ENCODE measurements at places on chromosomes 7 and 10.

DNA sequence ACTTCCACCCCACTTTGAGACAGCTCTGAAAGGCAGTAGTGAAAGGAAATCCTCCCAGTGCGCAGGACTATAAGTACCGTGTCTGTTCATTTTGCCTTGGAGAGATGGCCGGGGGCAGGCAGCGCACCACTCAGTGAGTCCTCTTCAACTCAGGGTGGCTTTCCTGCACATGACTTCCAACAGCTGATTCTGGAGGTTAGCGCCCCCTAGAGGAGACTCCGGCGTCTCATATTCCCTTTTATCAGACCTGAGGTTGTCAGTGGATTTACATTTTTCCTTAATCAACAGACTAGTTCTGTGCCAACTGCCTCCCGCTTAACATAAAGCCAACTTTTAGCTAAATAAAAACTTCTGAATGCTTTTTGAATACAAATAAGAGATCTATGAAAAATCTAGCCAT lies 101.0 kb downstream of the HERPUD2 start:
- DNase-seq, result no peak

GRCh38 chr7:117800841-117801240 lies 72.4 kb downstream of the CTTNBP2 start:
- DNase-seq, result no peak

DNA sequence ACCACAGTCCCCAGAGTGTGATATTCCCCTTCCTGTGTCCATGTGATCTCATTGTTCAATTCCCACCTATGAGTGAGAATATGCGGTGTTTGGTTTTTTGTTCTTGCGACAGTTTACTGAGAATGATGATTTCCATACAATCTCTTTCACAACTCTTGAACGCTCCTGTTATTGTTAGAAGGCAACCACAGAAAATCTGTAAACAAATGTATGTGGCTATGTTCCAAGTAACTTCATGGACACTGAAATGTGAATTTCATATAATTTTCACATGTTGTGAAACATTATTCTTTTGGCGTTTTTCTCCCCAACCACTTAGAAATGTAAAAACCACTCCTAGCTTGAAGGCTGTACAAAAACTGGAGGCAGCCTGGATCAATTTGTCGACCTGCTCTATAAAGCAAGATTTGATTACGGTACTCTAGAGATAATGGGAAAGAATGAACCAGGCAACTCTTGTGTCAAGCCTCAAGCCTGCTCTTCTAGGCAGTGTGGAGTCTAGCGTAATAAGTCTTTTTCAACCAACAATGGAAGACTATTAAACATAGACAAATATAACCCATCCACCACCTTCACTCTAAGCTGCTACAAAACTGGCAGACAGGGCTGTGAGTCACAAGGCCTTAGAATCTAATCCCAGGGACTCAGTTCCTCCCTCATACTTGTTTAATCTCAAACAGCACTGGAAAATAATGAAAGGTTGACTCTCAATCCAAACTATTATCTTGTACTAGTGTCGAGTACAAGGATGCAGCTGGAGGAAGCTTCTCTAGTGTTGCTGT lies 22.7 kb downstream of the ARL3 start:
- DNase-seq, result no peak

DNA sequence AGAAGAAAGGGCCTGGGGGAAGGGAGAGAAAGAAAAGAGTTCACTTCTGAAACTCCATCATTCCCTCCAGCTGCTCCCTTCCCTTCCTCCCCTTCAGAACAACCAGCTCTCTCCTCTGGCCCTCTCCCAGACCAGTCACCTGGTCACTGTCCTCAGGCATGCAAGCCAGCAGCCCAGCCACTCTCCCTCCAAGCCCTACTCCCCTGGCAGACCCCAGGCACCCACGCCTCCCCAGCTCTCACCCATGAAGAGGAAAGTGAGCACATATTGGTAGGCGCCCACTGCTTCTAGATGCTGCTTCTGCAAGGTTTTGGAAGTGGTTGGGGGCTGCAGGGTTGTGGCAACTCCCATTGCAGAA lies 353 bp downstream of the MOGAT3 start:
- DNase-seq, result no peak

- no peak for DNase-seq
Observed at GRCh38 chr7:27193335-27194001, 6.4 kb downstream of the HOXA13 start.

GRCh38 chr10:105540381-105540780 lies 899.3 kb downstream of the SORCS3 start:
- no peak for DNase-seq

DNA sequence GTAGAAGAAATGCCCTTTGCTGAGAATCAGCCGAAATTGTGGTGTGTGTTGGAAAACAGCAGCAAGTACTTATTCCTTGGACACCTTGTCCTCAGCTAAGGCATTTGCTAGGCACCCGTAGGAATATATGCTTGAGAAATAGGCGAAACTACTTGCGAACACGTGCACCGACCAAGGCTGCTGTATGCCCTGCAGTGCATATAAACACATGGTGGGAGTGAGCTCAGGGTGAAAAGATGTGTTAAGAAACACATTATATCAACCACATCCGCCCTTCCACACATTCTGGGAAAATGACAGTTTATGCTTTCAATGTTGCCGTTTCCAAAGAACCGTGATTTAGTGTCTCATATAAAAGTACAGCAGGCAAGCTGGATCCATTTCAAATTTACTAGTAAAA lies 199.2 kb downstream of the JCAD start:
- DNase-seq, result peak; percentile 65

DNA sequence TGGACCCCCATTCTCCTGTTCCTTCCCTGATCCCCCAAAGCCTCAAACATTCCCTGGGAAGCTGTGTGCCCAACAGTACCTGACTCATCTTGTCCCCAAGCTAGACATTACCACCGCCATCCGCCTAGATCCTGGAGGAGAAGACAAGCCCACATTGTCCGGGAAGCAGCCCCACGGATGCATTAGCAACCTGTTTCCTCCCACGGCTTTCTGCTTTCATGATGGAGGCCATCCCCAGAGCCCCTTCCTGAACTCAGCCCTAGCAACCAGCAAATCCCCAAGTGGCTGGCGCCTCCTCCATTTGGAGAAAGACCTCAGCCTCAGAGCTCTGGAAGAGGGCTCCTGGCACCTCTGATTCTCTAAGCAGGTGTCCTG lies 2.3 kb upstream of the SLC29A3 start:
- no peak for DNase-seq

DNA sequence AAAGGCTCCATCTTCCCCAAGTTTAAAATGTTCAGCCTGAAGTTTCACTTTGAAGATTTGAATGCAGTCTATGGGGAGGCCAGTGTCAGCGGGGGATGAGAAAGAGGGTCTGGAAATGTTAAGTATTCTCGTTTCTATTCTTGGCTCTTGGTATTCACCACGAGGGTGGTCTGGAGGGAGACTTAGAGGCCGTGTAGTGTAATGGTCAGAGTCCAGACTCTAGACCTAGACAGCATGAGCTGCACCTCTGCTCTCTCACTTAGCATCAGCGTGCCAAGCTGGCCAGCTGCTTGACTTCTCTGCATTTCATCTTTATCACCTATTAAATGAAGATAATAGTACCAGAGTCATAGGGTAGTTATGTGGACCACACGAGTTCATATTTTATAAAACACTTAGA lies 57.9 kb downstream of the MKX start:
- DNase-seq, result no peak

DNA sequence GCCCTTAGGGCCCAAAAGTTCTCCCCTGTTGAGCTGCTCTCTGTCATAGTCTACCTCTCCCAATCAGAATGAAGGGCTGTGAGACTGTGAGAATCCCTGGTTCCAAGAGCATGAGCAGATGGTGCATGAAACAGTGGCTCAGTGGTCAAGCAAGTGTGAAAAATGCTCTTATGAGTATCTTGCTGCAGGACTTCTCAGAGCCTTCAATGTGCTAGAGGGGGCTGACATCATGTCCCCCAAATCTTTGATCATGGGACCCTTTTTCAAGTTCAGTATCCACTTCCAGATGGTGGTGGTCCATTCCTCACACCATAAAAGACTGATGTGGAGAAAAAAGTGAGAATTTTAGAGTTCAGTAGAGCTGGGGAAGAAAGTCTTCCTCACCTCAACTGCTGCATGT lies 265.3 kb upstream of the HABP2 start:
- no peak for DNase-seq

DNA sequence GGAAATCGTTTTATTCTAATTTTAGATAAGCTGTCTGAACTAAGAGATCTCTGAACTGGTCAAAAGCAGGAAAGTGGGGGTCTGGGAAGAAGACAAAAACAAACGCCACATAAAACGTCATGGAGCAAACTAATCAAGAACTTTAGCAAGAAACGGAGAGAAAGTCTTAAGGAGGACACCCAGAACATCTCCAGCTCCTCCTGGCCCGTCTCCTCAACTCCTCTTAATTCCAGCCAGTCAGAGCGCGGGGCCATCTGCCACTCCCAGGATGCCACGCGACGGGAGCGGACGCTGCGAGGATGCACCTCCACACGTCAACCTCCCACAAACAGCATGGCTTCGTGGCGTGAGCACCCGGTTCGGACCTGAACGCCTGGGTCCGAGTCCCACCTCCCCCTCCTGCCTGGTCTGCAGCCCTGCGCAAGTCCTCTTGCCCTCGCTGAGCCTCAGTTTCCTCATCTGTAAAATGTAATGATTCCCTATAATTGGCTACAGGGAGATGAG lies 598 bp downstream of the MMS19 start:
- DNase-seq, result peak; percentile 86

GRCh38 chr10:77514870-77515269 lies 122.7 kb downstream of the KCNMA1 start:
- no peak for DNase-seq

DNA sequence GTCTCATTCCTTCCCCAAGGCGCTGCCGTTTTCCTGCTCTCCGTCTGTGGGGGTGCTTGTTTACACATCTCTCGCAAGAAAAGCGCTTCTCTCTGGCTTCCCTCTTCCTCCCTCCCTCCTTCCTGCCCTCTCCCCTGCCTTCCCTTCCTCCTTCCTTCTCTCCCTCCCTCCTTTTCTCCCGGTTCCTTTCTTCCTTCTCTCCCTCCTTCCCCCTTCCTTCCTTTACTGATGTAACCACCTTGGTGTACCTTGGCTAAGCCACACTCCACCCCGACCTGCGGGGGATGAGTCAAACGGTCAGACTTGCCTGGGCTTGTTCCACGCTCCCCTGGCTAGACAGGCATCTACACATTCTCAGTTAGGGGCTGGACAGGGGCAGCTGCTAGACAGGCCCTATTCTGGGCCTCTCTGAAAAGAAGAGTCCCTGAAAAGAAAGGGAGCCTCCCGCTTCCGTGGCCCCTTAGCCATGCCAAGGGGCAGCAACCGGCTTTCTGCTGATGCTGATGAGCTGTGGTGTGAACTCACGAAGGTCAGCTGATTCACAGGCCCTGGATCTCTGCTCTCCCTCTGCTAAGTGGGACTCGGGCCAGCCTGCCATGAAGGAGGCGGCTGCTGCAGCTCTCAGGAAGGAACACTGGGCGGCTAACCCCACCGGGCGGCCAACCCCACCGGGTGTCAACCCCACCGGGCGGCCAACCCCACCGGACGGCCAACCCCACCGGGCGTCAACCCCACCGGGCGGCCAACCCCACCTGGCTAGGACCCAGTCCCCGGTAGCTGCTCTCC lies 216.8 kb downstream of the TCERG1L start:
- DNase-seq, result no peak

DNA sequence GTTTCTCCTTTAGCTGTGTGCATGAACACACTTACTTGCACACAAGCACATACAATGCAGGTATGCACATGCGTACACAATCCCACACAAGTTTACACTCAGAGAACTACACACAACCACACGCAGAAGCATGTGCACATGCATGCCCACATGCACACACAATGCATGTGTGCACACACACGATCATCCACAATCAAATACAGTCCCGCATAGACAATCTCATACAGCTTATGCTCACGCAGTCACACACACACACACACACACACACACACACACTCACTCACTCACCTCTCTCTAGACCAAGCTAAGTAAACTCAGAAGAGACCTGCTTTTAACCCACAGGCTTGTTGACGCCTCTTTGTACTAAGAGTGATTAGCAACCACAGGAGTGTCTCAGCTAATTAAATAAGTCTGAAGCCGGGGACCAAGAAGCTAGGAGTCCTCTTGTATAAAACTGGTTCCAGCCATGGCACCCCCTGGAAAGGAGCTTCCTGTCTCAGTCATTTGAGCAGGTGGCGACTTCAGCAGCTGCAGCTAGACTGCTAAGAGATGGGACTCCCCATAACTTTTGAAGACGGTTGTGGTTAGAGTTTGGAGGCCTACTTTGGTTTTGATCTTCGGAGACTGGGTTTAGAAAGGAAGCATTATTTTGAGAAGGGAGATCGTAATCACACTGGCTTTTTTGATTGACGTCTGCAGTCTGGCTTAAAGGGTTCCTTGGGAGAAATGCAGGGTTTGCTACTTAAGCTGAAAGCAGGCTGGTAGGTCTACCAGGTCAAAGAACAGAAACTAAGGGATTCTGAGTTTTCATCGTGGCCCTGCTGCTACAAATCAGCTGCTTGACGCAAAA lies 82.3 kb upstream of the ADRB1 start:
- peak; percentile 99 for DNase-seq

GRCh38 chr7:73699370-73700068 lies 16.1 kb downstream of the BUD23 start:
- DNase-seq, result no peak

- peak; percentile 14 for DNase-seq
Observed at GRCh38 chr7:28093623-28094232, 86.9 kb downstream of the JAZF1 start.

GRCh38 chr10:128833671-128834070 lies 633.4 kb upstream of the MGMT start:
- DNase-seq, result no peak

DNA sequence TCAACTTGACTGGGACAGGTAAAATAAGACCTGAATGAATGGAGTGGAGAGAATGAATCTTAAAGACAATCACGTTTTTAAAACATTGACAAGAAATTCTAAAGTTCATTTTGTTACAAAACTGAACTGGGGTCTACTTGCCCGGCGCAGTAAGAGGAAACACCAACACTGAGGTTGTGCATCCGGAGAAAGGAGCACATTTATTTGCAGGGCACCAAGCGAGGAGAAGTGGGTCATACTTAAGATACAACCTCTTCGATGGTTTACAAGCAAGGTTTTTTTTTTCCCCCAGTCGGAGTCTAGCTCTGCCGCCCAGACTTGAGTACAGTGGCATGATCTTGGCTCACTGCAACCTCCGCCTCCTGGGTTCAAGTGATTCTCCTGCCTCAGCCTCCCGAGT lies 3.4 kb upstream of the REPIN1 start:
- DNase-seq, result no peak

GRCh38 chr7:27962273-27962672 lies 218.3 kb downstream of the JAZF1 start:
- DNase-seq, result no peak

GRCh38 chr7:90111-91063 lies 102.0 kb upstream of the FAM20C start:
- no peak for DNase-seq

DNA sequence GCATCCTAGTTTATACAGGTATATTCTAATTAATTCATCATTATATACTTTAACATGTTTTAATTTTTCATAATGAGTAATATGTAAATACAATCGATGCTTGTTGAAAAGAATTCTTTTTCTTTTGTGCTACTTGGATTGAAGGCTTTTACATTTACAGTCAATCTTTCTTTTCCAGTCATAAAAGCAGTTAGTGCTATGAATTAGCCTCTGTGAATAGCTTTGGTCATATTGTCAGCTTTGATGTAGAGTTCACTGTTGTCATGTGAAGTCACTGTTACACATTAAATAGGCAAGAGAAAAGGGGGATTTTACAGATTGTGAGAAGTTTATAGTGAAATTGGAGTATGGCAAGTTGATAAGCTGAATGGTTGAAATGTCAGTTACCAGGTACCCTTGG lies 103.3 kb upstream of the FAM133B start:
- DNase-seq, result no peak

Data from T-helper 2 cell (primary cell).